HCT116 (cell line): ENCODE measurements at places on chromosomes 12 and 14. TPM values are rescaled to one million over a fixed set of nuclear protein-coding genes. Genes with fewer than 3 reads are reported as not detected.

CBLN3 gene
- 2.0 TPM for total RNA-seq

RD3L gene
- not detected for total RNA-seq

VIPAS39 gene
- total RNA-seq, result 16.8 TPM

POU6F1 gene
- total RNA-seq, result 6.4 TPM

DNA sequence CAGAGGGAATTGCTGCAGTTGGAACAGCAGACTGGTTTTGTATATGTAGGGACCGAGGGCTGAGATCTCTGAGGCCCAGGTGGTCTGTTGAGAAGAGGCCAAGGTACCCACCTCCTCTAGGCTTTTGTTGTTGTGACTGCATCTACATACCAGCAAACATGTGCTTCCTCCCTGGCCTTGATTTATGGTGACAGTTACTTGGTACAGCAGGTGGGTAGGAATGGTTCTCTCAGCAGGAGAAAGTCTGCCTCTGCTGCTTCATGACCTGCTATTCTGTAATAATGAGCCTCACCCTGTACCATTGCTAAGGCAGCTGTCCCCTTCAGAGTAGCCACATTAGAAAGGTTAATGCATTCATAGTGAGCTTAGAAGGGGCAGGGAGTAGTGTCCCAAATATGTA lies 196.7 kb upstream of the PELI2 start:
- no peak for DNase-seq
- no peak overlapping the region for H3K27ac ChIP-seq
- no peaks in the 10 kb centered on the region for H3K36me3 ChIP-seq
- no peaks in the 10 kb centered on the region for H3K4me1 ChIP-seq
- H3K4me3 ChIP-seq, result no peak overlapping the region

DNA sequence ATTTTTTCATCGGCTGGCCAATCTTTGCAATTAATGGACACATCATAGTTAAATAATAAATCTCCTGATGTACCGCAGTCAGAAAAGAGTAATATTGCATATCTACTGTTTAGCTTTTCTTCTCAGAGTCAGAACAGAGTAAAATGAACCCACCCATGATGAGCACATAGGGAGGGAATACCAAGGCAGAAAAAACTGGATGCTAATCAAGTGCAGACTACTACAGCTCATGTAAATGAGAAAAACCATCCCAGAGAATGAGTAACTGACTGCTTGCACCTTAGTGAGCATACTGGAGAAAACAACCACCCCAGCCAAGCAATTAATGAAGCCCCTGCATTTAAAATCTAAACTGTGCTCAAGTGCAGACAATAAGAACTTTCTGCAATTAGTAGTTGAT lies 483.7 kb downstream of the MDGA2 start:
- no peak for DNase-seq
- no peaks in the 10 kb centered on the region for H3K4me1 ChIP-seq
- H3K36me3 ChIP-seq, result no peaks in the 10 kb centered on the region
- H3K4me3 ChIP-seq, result no peak overlapping the region
- no peaks in the 10 kb centered on the region for H3K27me3 ChIP-seq

DNA sequence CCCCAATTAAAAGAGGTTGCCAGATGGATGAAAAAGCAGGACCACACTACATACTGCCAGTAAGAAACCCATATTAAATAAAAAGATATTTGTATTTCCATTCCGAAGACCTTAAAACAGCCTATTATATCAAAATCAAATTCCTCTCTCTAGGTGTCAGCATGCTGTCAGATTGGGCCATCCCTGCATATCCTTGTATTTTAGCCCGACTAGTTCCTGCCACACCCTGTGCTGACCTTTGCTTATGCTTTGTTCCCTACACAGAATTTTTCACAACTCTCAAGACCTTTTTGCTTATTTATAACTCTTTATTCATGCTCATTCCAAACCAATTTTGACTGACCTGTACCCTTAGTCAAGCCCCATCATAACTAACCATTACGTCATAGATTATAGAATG lies 12.8 kb downstream of the GSKIP start:
- no peak overlapping the region for H3K27ac ChIP-seq
- H3K27me3 ChIP-seq, result no peaks in the 10 kb centered on the region
- DNase-seq, result no peak
- no peak overlapping the region for H3K4me3 ChIP-seq

GRCh38 chr14:34110531-34110930 lies 159.7 kb upstream of the EGLN3 start:
- no peaks in the 10 kb centered on the region for H3K36me3 ChIP-seq
- no peaks in the 10 kb centered on the region for H3K27me3 ChIP-seq
- no peaks in the 10 kb centered on the region for H3K4me1 ChIP-seq

DNA sequence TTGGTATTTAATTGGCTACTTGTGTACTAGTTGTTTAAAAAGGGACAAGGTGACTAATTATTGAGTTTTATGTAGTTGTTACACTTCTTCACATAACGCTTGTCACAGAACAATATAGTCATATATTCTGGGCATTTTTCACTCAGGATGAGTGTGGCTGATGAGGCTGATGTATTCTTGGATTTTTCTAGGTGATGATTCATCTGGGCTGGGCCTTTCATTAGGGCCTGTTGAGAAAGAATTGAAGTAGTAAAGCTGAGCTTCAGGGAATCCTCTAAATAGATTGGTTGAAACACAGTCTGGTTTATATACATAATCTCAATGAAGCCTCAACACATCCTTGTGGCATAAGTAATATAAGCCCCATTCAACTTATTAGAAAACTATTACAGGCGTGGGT lies 445.7 kb downstream of the DAD1 start:
- H3K4me3 ChIP-seq, result no peak overlapping the region
- H3K36me3 ChIP-seq, result no peaks in the 10 kb centered on the region
- H3K27me3 ChIP-seq, result peaks cover 38% of the 10 kb centered on the region
- no peak for DNase-seq
- no peaks in the 10 kb centered on the region for H3K4me1 ChIP-seq
- H3K27ac ChIP-seq, result no peak overlapping the region

DNA sequence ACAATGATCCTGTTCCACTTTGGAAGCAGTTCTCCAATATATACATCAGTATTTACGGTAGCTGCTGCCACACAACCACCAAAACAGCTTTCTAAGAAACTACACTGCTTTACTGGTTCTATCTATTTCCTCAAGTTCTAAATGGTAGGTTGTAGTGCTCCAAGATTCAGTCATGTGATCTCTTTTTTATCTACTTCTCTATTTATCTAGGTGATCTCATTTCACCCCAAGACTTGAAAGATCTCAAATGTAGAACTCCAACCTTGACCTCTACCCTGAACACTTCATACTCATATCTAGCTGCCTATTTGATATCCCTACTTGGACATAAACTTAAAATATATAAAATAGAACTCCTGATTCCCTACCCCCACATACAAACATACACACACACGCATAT lies 133.9 kb upstream of the RAP1B start:
- H3K36me3 ChIP-seq, result no peaks in the 10 kb centered on the region
- H3K27me3 ChIP-seq, result no peaks in the 10 kb centered on the region
- DNase-seq, result no peak
- H3K4me3 ChIP-seq, result no peak overlapping the region
- H3K4me1 ChIP-seq, result no peaks in the 10 kb centered on the region
- no peak overlapping the region for H3K27ac ChIP-seq

- H3K27me3 ChIP-seq, result no peaks in the 10 kb centered on the region
- H3K27ac ChIP-seq, result no peak overlapping the region
- H3K36me3 ChIP-seq, result no peaks in the 10 kb centered on the region
- no peak overlapping the region for H3K4me3 ChIP-seq
- H3K4me1 ChIP-seq, result peaks cover 15% of the 10 kb centered on the region; the same call in 1 of the 2 replicates
- no peak for DNase-seq
Observed at GRCh38 chr12:64522316-64522715, 70.4 kb downstream of the TBK1 start.
